Thyroid gland (tissue), 4 donors: ENCODE measurements at places on chromosomes 3 and 15. TPM values are rescaled to one million over a fixed set of nuclear protein-coding genes. Genes with fewer than 3 reads are reported as not detected.

DNA sequence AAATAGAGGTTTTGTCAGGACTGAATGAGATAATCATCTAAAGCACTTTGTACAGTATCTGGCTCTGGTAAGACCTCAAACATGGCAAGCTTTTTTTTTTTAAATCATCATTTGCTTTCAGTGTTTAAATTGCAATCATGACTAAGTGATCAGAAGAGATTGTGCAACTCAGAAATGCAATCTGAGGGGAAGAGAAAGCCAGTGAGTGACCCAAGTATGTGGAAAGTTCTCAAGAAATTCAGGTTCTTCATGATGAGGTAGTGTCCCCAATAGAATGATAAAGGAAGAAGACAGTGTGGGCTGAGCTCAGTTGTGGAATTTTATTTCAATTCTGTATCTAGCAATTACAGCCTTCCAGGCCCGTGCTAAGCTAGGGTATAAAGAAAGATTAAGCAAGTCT lies 132.2 kb upstream of the TBC1D5 start:
- no peak for DNase-seq

GRCh38 chr15:27903405-27903804 lies 195.7 kb downstream of the OCA2 start:
- DNase-seq: no peak

DNA sequence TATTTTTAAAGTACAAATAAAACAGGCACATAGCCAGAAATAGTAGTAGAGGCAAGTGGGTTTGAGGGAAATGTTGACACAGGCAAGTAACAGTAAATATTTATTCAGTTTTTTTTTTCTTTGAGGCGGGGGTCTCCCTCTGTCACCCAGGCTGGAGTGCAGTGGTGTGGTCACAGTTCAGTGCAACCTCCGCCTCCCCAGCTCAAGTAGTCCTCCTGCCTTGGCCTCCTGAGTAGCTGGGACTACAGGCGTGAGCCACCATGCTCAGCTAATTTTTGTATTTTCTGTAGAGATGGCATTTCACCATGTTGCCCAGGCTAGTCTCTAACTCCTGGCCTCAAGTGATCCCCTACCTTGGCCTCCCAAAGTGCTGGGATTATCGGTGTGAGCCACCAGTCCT lies 43.5 kb downstream of the PHLDB2 start:
- no peak for DNase-seq

GRCh38 chr3:107846279-107846852 lies 244.5 kb downstream of the CD47 start:
- peak; percentile 64 for DNase-seq

GRCh38 chr3:132268956-132269355 lies 48.3 kb upstream of the ACP3 start:
- DNase-seq: peak; percentile 18

DNA sequence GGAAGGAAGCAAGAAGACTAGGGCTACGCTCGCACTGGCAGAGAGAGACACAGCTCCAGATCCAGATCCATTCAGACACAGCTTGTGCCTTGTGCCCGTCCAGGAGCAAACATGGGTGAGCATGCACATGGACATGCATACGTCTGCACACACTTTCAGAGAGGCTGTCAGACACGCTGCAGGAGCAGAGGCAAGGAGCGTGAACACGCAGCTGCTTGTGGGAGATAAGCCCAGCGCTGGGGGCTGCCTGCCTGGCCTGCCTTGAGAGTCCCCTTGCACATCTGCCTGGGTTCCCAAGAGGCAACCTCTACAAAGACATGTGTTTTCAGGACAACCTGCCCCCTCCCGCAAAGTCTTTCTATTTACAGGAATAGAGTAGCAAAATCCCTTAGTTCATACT lies 13.6 kb upstream of the BAHD1 start:
- DNase-seq: no peak

- no peak for DNase-seq
Observed at GRCh38 chr3:56694867-56695683, 12.0 kb upstream of the TASOR start.

GRCh38 chr3:6079011-6079410 lies 781.9 kb upstream of the GRM7 start:
- DNase-seq: no peak

DNA sequence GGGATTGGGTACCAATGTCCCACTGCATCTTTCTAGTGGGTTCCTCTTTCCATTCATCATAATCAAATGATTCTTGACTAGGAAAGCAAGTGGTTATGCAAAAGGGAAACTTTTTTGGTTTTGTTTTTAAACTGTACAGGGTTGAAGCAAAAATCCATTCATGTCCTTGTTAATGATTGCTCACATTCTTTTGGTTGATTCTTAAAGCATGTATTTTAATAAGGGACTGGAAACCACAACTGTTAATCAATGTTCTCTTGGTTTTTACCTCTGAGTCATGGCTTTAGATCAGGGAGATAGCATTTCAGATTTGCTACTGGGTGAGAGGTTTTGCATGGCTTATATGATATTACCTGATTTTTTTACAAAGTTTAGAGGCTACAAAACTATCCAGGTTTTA lies 371.7 kb upstream of the RGMA start:
- no peak for DNase-seq

DNA sequence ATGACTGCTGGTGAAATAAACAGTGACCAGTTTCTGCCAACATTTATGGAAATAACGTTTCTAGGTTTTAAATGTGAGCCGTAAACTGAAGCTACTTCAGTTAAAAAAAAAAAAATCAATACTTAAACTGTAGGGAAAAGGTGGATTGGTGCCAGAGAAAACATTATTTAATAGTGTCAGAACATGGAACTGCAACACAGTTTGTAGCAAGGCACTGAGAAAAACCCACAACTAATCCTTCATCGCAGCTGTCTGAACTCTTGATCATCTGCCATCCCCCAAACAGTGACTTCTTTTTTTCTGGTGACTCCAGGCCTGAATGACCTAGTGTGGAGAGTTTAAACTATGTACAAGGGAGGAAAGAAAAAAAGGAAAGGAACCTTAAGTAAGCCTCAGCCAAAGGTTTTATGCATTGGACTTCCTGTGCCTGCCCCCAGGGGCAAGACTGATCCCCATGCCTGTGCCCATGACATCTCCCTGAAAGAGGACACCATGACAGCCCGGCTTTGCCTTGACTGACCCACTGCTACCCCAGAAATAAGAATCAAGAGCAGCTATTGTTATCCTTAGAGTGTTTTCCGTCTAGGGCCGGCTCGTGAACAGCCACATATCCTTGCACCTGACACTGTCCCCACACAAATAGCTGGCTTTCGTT lies 33.1 kb downstream of the CRTAP start:
- DNase-seq: no peak

DNA sequence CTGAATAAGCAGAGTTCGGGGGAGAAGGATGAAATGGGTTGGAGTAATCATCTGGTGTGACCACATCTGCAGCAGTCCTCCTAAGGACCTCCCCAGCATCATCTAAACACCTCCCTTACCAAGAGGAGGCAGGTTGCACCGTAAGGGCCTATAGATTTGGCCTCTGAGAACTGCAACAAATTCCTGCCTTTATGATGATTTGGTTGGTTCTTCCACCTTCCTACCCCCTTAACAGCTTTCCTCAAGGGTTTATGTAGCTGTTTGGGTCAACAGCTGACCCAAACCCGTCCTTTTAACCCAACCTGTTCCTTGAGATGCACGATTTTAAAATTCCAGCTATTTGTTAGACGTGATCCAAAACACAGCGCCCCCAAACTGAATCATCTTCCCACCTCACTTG lies 58.2 kb downstream of the AAGAB start:
- DNase-seq: no peak

- DNase-seq: peak; percentile 36
Observed at GRCh38 chr15:40029979-40030893, 8.7 kb downstream of the SRP14 start.

- no peak for DNase-seq
Observed at GRCh38 chr15:70337277-70338186, 239.8 kb upstream of the TLE3 start.

DNA sequence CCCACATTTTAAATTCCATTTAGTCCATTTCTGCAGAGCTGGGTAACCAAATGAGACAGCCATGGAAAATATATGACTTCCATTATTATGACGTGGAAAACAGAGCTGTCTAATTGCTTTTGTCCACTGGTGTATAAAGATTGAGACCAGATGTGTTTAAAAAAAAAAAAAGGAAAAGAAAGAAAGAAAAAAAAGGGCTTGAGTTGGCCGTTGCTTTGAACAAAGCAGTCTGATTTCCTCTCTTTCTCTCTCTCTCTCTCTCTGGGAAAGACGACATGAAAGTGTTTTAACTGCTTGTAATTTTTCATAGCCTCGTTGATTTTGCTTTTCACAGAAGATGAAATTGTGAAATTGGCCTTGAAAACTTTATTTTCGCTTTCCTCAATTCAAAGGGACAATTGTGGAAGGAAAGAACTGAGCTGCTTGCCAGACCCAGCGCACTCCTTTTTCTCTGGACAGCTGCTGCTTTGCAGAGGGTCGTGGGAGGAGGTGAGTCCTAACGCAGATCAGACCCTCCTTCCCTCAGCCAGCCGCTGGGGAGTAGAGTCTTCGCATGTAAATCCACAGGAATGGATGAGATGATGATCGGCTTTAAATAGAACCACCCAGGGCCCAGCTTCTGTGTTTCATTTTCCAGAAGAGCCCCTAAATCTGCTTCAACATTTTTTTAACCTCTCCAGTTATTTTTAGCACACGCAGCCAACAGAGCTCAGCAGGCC lies 42.8 kb upstream of the UBE2E1 start:
- no peak for DNase-seq

- DNase-seq: no peak
Observed at GRCh38 chr15:71304681-71305080, 189.4 kb downstream of the THSD4 start.

DNA sequence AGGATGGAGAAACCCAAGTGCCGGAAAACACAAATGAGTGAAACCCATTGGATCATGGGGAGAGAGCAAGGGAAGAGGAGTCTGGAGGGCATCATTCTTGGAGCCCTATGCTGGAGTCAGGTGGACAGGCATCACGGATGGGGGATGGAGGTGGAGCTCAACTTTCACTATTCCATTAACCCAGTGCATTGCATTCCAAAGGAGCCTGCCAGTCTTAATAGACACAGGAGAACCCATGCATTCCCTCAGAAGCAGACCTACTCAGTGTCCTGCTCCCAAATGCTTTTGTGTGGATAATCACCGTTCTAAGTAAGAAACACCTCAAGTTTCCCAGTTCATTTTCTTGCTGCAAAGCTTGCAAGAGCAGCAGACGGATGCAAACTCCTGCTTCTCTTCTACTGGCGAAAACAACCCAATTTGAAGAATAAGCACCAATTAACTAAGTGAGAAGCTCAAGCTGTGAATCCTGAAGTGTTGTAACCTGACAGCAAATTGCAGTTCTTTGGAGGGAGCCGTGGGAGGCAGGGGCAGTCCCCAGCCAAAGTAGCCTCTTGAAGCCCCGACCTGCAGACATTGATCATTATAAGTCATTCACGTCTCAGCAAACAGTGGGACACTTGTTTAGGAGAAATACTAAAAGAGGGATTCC lies 25.3 kb downstream of the SEMA5B start:
- no peak for DNase-seq

- DNase-seq: peak; percentile 87
Observed at GRCh38 chr3:77081240-77081661, 41.4 kb downstream of the ROBO2 start.

KBTBD8 gene
- 1.1 TPM for total RNA-seq

ZNF80 gene
- total RNA-seq: not detected

GNB4 gene
- 14.5 TPM for total RNA-seq

ADAMTS17 gene
- total RNA-seq: 4.8 TPM

LEKR1 gene
- total RNA-seq: 7.5 TPM

OR5K1 gene
- not detected for total RNA-seq

KCNH8 gene
- 0.40 TPM for total RNA-seq
